Cortex of kidney (tissue), 1 donor: ENCODE measurements at places on chromosomes 7 and 10.

GRCh38 chr7:117237646-117238045 is 85.2 kb downstream of the WNT2 start:
- no peak for DNase-seq

DNA sequence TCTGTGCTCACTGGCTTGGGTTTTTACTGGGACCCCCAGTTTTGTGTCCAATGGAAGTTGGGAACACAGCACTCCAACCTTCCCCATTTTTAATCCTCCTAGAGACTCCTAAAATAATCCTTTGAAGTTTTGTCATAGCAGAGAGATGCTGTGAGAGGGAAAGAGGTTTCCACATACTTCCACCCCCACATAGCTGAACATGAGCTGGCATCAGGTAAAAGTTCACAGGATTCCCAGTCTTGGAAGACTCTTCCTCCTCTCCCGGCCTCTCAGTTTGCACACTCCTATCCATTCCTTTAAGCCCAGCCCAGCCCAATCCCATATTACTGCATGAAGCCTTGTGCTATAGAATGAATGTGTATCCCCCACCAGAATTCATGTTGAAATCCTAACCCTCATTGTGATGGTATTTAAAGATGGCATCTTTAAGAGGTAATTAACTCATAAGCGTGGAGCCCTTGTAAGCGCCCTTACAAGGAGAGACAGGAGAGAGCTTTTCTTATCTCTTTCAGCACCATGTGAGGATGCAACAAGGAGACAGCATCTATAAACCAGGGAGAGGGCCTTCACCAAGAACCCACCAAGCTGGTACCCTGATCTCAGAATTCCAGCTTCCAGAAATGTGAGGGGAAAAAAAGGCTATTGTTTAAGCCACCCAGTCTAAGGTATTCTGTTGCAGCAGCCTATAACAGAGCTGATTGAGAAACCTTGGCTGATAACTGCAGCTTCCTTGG is 22.4 kb downstream of the GRM8 start:
- no peak for DNase-seq

- no peak for DNase-seq
Measured at GRCh38 chr7:48182718-48183369, 11.6 kb downstream of the ABCA13 start.

GRCh38 chr7:121045090-121045489 is 56.6 kb downstream of the CPED1 start:
- DNase-seq = no peak

- no peak for DNase-seq
Measured at GRCh38 chr7:155963771-155964195, 151.5 kb upstream of the SHH start.

DNA sequence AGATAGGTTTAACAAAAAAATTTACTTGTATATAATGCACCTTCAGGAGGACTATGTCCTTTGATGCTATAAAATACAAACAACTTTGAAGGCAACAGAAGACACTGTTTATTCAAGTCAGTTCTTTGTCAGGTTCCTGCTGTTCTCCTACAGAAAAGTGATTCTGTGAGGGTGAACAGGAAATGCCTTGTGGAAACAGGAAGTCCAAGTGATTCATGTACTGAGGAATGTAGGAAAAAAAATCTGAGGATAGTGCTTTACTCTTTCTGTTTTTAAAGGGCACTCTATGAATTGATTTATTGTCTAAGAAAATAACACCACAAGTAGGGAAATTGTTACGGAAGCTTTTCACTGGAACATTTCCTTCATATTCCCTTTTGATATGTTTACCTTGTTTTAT is 171.9 kb downstream of the HDAC9 start:
- DNase-seq = no peak

DNA sequence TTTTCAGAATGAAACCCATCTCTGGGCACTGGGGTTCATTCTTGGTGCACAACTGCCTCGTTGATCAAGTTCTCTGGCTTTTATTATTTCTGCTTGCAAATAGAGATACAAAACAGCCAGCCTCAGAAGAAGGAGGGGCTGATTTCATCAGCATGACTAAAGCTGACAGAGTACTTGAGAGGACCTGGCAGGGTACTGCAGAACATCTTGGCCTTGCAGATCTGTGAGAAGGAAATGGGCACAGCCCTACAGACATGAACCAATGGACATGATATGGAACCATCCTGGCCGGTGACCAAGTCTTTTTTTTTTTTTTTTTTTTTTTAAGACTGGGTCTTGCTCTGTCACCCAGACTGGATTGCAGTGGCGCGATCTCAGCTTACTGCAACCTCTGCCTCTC is 240.6 kb downstream of the VTI1A start:
- no peak for DNase-seq

DNA sequence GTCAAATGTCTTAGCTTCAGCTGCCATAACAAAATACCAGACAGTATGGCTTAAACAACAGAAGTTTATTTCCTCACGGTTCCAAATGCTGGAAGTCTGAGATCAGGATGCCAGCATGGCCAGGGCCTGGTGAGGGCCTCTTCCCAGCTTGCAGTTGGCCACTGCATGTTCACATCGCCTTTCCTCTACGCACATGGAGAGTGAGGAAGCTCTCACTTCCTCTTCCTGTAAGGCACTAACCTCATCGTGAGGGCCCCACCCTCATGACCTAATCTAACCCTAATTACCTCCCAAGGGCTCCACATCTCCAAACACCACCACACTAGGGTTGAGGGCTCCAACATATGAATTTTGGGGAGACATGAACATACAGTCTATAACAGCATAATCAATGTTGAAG is 14.4 kb downstream of the ZNF33B start:
- no peak for DNase-seq

DNA sequence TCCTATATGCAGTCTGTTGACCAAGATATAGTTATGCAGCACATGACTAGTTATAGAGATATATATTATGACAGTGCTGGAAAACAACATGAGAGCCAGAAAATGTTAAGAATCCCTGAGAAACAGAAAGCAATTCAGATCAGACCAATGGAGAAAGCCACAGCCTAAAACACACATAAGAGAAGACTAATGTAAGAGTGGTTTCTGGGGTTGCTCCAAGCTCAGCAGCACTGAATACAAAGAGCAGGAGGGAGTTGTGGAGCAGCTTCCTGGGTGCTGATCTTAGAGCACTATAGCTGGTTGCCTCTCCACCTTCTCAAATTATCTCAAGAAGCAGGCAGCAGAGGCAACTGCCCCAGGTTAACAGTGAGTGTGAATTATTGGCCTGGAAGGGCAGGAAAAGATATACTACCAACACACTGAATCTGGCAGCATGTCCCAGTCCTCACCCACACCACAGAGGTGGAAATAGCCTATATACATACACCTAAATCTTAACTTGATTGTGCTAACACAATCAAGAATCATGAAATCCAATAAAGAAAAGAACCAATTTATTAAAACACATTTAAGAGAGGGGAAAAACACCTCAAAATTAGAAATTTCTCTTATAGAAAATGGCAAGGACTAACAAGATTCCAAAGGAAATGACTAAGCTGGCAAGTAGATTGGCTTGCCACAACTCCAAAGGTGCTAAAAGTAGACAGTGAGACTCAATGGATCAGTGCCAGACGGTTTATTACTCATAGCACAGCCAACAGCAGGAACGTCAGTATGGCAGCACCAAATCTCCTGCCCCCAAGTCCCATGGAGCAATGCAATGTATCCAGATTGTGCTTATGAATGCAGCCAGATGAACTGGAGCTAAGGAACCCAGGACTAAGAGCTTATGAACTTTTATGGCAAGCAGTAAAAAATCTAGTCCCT is 5.1 kb downstream of the PTTG1IP2 start:
- DNase-seq = no peak

DNA sequence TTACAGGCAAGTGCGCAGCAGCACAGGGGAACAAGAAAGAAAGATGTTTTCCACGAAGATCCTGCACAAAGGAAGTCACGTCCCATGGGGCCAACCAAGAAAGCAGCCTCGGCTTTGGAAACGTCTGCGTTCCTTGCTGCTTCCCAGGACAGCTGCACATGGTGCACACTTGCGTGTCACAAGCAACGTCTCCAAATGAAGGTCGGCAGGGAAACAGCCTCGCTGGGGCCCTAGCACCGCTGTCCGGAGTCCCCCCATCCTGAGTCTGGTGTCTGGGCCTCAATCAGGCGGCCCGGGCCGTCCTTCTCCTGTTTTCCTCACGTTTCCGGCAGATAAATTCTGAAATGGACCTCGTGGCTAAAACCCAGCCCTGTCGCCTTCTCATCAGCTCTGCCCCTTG is 206.2 kb downstream of the DIP2C start:
- DNase-seq = no peak

DNA sequence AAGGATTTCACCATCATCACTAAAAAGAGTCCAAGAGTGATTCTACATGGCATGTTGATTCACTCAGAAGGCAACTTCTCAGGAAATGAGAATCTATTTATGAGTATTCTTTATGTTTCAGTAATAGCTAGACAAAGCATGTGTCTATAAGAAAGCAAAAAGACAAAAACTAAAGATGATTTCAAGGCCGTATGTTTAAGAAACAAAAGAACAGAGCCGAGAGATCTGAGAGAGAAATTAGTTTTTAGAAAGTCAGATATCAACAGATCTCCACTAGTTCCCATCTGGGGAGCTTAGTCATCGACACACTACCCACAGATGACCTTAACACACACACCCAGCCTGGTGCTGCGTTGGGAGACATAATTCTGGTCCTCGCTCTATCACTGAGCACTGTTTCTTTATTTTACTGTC is 21.0 kb downstream of the PIP4K2A start:
- no peak for DNase-seq

DNA sequence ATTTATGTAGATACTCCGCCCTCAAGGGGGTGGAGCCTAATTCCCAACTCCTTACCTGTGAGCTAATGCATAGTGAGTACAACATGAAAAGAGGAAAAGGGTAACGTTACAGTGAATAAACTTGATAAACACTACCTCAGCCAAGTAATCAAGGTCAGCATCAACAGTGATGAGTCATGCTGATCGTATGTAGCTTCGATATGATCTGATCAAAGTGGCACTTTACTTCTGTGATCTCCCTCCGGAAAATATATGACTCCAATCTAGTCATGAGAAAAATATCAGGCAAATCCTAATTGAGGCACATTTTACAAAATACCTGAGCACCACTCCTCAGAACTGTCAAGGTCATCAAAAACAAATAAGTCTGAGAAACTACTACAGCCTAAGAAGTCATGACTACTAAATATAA is 70.4 kb downstream of the VTI1A start:
- no peak for DNase-seq

GRCh38 chr10:36493516-36493880 is 631.9 kb upstream of the ANKRD30A start:
- no peak for DNase-seq

DNA sequence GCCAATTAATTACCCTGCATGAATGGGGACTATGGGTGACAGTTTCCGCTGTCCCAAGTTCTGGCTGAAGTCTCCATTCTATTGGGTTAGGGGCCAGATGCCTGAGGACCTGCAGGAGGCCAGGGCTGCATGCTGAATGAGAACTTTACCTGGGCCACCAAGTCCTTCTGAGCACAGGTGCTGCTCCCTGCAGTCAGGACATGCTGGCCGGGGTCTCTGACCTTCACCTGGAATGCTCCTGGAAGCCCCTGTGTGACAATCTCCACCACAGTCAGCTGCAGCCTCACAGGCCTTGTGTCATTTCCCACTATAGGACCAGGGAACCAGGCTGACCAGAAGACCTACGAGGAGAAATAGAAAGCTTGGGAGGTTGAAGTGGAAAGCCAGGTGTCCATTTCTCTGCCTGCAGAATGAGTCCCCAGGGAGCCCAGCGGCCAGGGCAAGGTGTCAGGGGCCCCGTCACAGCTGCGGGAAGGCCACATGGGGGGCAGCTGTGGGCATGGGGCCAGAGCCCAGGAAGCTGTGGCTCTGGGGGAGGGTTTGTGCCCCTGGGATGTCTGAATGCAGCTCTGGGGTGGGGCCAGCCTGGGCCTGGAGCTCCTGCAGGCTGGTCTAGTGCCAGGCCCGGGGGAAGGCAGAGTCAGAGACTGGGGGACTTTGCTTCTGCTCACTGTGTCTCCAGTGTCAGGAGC is 5.6 kb upstream of the GIMAP8 start:
- no peak for DNase-seq

- no peak for DNase-seq
Measured at GRCh38 chr10:25561758-25562157, 372.3 kb upstream of the MYO3A start.

DNA sequence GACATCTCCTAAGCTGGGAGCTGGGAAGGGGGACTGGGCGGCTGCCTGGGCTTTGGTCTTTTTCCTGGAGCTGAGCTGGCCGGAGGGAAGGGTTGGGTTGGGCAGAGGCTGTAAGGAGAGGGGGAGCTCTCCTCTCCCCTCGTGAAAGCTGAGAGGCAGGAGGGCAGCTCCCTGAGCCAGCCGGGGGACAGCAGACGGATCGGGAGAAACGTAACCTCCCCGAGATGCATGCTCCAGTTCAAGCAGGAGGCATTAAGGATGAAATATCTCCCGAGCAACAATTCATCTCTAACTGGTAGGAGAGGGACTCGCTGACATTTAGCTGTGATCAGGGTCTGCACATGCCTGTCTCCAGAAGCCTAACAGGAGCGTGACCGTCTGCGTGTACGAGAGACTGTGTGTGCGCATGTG is 19.9 kb upstream of the LBX1 start:
- DNase-seq = no peak

GRCh38 chr10:48490946-48491345 is 113.9 kb downstream of the ARHGAP22 start:
- DNase-seq = no peak

- no peak for DNase-seq
Measured at GRCh38 chr7:34463830-34464229, 194.2 kb upstream of the NPSR1 start.

DNA sequence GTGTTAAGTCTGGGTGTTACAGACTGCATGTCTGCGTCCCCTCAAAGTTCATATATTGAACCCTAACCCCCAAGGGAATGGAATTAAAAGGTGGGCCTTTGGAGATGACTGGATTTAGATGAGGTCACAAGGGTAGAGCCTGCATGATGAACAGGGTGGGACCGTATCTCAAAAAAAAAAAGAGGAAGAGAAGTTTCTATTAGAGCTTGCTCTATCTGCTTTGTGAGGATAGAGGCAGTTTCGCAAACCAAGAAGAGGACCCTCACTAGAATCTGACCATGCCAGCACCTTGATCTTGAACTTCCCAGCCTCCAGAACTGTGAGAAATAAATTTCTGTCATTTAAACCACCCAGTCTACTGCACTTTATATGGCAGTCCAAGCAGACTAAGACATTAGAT is 1.4 kb downstream of the KIN start:
- DNase-seq = no peak

DNA sequence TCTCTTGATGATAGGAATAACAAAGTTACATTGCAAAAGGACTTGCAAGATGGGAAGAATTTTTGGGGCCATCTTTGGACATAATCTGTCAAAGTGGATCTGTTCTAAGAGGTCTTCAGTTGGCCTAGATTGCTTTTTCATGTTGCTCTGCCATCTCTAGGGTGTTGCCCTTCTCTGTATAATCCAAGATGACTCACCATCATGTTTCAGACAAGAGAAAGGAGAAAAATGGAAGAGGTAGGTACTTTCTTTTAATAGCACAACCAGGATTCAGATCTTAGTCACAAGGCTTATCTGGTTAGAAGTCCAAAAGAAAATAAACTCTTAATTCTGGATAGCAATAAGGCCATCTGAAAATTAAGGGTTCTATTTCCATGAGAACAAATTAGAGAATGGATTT is 38.7 kb upstream of the FOXP2 start:
- no peak for DNase-seq

- no peak for DNase-seq
Measured at GRCh38 chr10:87657371-87657770, 2.3 kb upstream of the PAPSS2 start.

GRCh38 chr7:5541087-5541992 is 117.7 kb upstream of the TNRC18 start:
- DNase-seq = no peak

- DNase-seq = no peak
Measured at GRCh38 chr7:18494821-18495408, 634 bp upstream of the HDAC9 start.
